ENCODE measurements at places on chromosomes 6 and 20.
A peak's percentile ranks its signal among the peaks of the same experiment; 100 is the strongest.

- no peak for DNase-seq
These were observed 264.4 kb downstream of the HACE1 start for GRCh38 chr6:104595311-104595820.

- DNase-seq, result no peak
These were observed 18.6 kb downstream of the CMTR1 start for GRCh38 chr6:37451441-37452193.

DNA sequence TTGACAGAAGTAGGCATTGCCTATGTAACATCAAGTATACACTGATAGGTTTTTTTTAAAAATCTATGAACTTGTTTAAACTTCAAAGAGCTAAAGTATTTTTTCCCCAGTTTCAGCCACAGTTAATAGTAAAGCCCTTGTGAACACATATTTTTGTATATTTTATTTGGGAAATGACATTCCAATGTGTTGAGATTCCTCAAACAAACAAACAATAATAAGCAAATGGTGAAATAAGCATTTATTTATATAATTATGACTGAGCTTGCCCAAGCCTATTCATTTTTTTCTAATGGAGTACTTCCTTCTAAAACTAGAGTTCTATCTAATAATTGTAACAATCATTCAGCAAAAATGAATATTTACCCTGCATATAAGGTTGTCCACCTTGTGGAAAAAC lies 12.5 kb downstream of the SYCP2 start:
- DNase-seq, result no peak

DNA sequence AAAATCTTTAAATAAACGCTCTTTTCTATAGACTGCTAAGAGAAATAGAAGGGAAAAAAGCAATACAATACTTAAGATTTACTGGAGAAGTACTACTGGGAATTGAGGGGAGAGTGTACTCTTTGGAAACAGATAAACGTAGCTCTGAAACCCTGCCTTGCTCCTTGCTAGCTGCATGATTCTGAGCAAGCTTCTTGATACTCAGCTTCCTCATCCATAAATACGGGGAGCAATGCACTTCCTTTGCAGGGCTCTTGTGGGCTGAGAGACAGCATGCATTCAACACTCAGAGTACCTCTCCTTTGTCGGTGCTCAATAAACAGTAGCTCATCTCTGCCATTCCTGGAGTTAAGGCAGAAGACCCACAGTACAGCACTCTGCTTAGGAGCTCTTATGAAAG lies 159.7 kb downstream of the BTBD9 start:
- DNase-seq, result no peak

- DNase-seq, result no peak
These were observed 8.1 kb downstream of the TREML4 start for GRCh38 chr6:41236276-41236675.

DNA sequence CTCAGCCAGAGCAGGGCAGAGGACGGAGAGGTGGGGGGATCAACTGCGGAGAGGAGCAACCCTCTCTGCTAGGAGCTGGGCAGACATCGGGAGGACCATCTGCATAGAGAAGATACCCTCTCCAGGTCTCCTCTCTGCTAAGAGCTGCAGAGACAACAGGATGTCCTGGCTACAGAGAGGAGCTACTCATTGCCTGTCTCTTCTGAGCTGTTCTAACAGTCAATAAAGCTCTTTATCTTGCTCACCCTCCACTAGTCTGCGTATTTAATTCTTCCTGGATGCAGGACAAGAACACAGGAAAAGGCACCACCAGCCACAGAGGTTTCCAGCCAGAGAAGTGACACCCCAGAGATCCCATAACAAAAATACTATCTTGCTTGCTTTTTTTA lies 871.1 kb upstream of the GJE1 start:
- DNase-seq, result no peak

DNA sequence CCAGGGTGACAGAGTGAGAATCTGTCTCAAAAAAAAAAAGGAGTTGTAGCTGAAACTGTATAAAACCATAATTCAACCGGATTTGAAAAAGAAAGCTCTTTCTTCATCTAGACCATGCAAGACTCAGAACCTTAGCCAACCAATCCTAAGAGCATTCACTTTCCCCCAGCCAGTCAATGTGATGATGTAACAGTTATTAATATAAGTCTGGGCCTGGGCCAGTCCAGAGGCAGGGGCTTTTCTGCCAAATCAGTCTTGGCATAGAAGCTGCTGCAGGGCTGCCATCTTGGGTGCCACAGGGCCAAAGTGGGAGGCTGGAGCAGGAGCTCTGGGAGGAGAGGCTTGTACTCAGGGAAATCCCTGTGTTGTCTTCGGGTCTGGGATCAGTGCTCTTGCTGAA lies 288.4 kb downstream of the CLIC5 start:
- no peak for DNase-seq

- peak; percentile 41 for DNase-seq
These were observed 37.2 kb downstream of the SCML4 start for GRCh38 chr6:107786709-107787588.

- no peak for DNase-seq
These were observed 24.0 kb upstream of the PHACTR3 start for GRCh38 chr20:59580146-59580946.

DNA sequence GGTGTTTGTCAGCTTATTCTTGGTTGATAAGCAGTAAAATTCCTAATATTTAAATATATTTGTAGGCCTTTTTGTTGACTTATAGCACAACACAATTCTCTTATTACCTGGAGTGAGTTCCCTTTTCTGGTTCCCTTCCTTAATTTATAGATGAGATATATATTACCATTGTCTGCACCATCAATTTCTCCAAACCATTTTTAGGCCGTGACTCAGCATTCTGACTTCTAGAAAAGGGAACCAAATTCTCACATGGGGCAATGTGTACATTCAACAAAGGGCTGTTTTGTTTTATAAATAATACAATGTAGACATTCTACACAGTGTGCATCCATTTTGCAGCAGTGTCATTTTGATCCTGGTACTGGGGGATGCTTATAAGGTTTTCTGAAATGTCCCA lies 52.8 kb downstream of the NCOA7 start:
- no peak for DNase-seq

- DNase-seq, result no peak
These were observed 3.4 kb upstream of the ZBTB46 start for GRCh38 chr20:63834491-63834880.

Data from activated T-helper 2 cell treated with anti-CD3 and anti-CD28 coated beads, Interferon-gamma antibody, Interleukin-2, Interleukin-4, amounts not matched to agents 10 μg/mL and 5 μg/mL and 100 μg/mL, durations not matched to agents 14 hours and 24 hours and 36 hours (primary cell).